ENCODE measurements at places on chromosomes 5 and 9. TPM values are rescaled to one million over a fixed set of nuclear protein-coding genes. Genes with fewer than 3 reads are reported as not detected.

Gene NEK6
- 38.0 TPM for total RNA-seq

Gene SHB
- 43.8 TPM for total RNA-seq

Gene COL23A1
- total RNA-seq, result not detected

Gene IL4
- total RNA-seq, result not detected

Gene IL3
- not detected for total RNA-seq

Gene RETREG1
- 6.4 TPM for total RNA-seq

Gene SH2D3C
- not detected for total RNA-seq

Gene ANKRD33B
- total RNA-seq, result 2.3 TPM

Gene SCGB3A2
- total RNA-seq, result not detected

Gene GPR21
- not detected for total RNA-seq

Gene TMEM174
- not detected for total RNA-seq

Gene RAB14
- 16.7 TPM for total RNA-seq

Gene PCDHB13
- 0.23 TPM for total RNA-seq

Gene RANBP3L
- not detected for total RNA-seq

Gene C5orf58
- total RNA-seq, result not detected

All from epithelial cell of proximal tubule (primary cell).